ENCODE measurements at places on chromosomes 3 and 15.

DNA sequence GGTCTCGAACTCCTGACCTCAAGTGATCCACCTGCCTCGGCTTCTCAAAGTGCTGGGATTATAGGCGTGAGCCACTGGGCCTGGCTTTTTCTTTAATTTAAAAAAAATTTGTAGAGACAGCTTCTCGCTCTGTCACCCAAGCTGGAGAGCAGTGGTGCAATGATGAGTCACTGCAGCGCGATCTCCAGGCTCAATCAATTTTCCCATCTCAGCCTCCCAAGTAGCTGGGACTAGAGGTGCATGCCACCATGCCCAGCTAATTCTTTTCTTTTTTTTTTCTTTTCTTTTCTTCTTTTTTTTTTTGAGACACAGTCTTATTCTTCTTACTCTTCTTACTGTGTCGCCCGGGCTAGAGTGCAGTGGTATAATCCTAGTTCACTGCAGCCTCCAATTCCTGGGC lies 19.8 kb downstream of the TUBGCP4 start:
- DNase-seq: no peak

GRCh38 chr3:71056327-71056726 lies 527.2 kb downstream of the FOXP1 start:
- no peak for DNase-seq

DNA sequence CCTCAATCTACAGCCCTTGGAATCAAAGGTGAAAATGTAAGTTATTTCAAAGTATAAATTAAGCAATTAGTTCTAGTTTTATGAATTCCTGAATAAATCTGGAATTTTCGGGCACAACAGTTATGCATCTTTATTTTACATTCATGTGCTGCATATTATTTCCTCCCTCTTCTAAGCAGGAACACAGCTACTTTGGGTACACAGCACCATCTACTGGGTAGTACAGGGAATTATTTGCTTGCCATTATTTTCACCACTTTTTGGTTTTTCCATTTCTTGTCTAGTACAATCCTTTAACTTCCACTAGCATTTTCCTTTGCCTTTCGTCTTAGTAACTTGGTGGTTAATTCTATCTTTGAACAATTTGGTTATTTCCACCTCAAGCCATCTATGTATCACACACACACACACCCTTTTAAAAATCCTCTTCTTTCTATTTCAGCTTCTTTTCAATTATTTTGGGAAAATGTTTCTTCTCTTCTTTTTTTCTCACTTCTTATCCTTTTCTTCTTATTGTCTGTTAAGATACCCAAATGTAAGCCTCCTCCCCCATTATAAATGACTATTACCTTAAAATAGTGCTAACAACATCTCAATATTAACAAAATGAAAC lies 451.0 kb downstream of the MFSD1 start:
- no peak for DNase-seq

- no peak for DNase-seq
Measured at GRCh38 chr3:151037746-151038477, 47.6 kb upstream of the MED12L start.

Measured in immature natural killer cell (primary cell).